ENCODE measurements at places on chromosomes 5 and 9.

DNA sequence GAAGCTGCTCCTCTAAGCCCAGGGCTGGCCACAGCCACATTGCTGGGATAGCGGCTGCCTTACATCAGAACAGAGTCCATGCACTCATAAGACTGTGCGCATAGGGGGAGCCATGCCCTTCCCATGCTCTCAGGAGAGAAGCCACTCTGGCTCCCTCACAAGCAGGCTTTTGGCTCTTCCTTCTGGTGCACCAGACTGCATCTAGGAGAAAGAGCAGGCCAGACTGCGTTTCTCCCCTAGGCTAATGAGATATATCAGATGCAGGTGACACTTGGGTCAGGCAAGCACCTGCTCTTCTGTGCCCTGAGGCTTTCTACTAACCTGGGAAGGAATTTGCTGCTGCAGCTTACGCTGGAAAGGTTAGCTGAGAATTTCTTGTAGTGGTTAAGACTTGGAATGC lies 43.2 kb upstream of the BRINP1 start:
- peak; percentile 18 for ATAC-seq

GRCh38 chr5:77430726-77431125 lies 61.4 kb downstream of the WDR41 start:
- no peak for ATAC-seq

GRCh38 chr5:87653242-87653641 lies 240.5 kb upstream of the CCNH start:
- ATAC-seq, result no peak

DNA sequence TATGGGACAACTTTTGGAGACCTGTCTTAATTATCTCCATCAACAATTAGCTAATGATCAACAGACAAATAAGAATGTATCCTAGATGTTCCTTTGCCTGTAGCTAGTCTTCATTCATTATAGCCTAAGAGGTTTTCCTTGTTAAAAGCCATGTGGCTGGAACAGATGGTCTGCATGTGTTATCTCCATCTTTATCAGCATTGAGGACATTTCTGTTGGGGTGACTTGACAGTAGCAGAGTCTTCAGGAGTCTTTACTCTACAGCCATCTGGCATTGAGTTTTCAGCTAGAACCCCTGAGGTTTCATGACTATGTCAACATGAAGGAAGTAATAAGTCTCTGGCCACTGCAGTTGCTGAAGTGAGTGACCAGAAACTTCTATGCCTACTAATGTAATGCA lies 106.6 kb upstream of the TLE4 start:
- ATAC-seq, result no peak

DNA sequence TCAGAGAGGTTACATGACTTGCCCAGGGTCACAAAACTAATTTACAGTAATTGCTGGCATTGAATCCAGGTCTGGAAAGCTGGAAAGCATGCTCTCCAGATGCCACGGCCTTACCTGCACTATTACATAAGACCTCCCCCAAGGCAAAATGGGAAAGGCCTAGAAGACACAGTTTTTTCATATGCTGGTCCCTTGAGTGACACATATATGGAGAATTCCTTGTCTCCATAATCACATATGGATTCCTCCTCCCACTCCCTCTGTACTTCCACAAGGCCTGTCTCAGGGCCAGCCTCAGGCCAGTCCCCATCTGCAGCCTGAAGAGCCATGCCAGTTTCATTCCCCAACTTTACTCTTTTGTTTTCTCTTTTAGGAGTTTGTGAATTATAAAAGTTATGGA lies 28.6 kb upstream of the MEIKIN start:
- ATAC-seq, result no peak

- no peak for ATAC-seq
These were observed 62.4 kb downstream of the MEF2C start for GRCh38 chr5:88820581-88820980.

- no peak for ATAC-seq
These were observed 60.6 kb downstream of the RASEF start for GRCh38 chr9:83002329-83002728.

GRCh38 chr5:77232574-77233358 lies 22.3 kb downstream of the PDE8B start:
- ATAC-seq, result no peak

DNA sequence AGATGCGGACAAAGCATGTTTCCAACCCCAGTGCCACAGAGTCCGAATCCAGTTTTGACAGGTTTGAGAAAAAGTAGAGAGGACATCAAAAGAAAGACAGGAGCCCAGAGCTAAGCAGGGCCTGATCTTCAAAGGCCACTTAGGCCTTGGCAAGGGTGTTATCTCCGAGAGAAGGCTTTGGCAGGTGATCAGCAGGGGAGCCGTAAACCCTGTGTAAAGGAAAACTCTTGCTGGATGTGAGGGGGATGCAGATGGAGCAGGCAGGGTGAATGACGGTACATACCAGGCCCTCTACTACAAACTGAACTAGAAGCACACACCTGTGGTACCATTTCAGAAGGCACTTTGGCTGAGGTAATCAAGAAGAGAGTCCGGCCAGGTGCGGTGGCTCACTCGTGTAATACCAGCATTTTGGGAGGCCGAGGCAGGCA lies 1.4 kb upstream of the HNRNPH1 start:
- ATAC-seq, result no peak

GRCh38 chr5:178548746-178549145 lies 41.4 kb downstream of the COL23A1 start:
- ATAC-seq, result no peak

- ATAC-seq, result peak; percentile 24
These were observed 6.6 kb upstream of the PTGS1 start for GRCh38 chr9:122364117-122364782.

GRCh38 chr5:133265720-133266526 lies 214.1 kb downstream of the HSPA4 start:
- peak; percentile 8 for ATAC-seq

DNA sequence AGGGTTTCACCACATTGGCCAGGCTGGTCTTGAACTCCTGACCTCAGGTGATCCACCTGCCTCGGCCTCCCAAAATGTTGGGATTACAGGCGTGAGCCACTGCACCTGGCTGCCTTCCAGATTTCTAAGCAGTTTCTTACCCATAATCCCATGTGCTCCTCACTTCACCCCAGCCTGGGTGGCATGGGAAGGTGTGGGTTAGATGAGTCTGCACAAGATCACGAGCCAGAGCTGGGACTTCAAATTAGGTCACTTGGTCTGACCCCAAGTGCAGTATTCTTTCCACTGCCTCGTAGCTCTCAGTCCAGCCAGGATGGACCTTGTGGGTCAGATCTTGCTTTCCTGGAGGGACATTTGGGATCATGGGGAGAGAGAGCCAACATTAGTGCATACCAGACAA lies 37.5 kb upstream of the STRBP start:
- ATAC-seq, result no peak

DNA sequence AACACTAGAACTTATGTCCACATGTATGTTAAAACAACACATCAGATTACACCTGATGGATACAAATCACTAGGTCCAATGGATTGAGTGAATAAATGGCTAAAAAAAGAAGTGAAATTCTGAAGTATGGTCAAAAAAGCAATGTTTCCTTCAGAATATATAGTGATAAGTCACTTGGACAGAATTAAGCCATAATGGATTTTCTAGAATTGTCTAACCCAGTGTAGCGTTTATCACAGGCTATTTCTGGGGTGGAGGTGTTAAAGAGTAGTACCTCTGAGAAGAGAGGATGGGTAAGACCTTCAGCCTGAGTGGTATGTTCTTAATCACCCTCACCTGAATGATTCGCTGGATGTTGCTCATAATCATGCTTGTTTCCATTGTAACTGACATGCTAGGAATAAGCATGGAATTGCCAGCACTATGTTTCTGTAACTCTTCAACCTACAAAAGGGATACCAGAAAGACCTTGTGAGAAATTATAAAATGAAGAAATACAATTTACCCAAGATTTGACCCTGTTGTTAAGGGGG lies 33.2 kb downstream of the SLC31A2 start:
- no peak for ATAC-seq

DNA sequence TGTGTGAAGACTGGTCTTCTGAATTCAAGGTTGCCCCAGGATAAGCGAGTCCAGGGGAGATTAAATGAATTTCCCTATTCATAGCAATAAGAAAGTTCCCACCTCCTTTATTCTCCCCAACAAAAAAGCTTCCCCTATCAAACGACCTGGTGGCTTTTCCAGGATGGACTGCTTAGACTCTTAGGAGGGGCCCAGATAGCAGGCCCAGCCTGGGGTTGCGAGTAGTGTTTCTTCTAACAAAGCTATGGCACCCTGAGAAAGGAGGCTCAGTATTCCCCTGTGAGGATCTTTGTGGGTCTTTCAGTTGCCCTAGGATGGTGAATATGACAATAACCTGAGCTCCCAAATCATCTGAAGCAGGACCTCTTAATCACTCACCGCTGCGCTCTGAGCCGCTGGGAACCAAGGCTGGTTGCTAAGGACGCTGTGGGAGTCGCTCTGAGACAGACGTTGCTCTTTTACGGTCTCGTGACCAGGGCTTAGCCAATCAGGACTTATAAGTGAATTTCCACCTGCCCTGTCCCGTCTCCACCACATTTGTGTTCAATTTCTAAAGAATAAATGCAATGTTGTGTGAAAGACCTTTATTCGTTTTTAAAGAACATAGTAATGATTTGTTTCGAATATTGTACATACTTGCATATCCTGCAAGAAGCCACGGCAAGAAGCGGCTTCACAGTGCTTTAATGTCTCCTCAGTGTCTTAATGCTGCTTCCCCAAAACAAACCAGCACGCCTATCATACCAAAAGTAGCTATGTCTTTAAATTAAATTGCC lies at the start of gene TMEM232:
TMEM232 (minus strand) TSS at position 423 of the 776 bp plus-strand sequence. CDS start 59,319 bp downstream, outside the sequence.
- peak; percentile 99 for ATAC-seq

DNA sequence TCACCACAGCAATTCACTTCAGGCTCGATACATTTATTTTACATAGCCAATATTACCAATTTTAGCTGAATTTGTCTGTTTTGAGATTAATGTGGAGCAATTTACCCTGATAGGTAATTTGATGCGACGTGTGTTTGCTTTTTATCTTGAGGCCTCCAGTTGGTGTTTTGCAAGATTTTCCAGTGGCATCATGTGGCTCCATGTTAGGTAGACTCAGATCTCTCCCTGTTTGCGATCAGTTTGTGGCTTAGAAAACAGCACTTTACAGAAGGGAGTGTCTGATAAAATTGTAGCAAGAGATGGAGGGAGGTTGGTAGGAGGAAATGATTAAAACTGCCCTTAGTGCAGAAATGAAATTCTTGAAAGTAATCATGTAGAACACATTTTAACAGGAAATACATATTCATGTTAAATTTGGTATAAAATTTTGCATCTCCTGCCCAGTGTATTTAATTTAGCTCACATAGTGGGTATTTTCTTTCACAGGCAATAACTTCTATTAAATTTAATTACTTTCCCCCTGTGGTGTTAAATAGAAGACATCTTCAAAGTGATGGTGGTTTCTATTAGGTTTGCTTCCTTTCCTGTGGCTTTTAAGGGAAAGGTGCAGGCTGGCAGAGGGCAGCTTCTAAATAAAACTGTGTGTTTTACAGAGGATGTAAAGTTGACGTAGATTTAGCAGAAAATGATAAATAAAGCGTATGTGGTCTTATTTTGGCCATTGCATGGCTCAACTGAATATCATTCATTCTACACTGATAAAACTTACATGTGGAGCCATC lies 135.8 kb downstream of the KDM4C start:
- ATAC-seq, result no peak

DNA sequence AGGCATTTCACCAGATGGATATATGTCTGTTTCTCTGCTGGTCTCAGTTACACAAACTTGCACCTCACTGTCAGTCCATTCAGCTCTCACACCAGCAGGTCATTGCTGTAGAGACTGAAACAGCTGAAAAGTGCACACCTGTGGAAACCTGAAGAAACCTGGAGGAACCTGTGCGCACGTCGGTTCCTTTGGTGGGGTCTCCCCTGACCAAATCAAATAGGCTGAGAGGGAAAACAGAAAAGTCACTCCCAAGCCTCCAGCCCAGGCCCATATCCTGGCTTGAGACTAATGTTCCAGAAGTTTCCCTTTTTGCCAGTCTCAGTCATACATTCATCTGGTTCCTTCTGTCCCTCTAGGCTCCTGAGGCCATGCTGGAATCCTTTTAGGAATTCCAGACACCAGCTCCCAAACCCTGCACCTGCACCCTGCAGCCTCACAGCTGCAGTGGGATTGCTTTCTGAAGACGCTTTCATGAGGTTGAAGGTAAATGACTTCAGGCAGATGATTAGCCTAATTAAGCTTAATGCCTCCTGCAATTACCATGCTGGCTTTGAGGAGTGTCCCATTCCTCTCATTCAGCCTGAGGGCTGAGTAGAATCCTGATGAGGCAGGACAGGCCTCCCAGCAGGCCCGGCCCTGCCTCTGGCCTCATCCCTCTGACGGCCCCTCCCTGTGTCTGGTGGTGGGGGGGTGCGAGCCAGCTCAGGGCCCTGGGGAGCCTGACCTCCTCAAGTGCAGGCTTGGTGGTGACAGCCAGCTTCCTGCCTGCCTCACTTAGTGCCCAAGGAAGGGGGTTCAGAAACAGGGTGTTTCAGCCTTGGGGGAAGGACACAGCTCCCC lies 24.3 kb upstream of the CXCL14 start:
- ATAC-seq, result peak; percentile 69

DNA sequence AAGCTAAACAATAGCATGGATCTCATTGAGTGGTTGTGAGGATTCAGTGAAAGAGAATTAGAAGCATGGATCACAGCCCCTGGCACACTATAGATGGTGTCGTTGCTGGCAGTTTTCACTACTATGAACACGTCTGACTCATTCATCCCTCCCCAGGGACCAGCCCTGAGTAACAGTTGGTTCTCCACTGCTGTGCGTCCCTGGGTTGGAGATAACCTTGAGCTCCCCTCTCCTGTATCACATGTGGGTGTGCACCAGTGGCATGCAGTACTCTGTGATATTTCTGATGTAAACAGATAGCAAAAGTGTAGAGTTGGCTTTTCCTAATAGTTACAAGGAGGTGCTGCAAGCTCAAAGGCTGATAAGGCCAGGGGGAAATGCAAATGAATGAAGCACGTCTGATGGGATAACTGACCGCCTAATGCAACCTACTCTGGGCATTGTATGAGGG lies 8.8 kb upstream of the LCP2 start:
- ATAC-seq, result no peak

DNA sequence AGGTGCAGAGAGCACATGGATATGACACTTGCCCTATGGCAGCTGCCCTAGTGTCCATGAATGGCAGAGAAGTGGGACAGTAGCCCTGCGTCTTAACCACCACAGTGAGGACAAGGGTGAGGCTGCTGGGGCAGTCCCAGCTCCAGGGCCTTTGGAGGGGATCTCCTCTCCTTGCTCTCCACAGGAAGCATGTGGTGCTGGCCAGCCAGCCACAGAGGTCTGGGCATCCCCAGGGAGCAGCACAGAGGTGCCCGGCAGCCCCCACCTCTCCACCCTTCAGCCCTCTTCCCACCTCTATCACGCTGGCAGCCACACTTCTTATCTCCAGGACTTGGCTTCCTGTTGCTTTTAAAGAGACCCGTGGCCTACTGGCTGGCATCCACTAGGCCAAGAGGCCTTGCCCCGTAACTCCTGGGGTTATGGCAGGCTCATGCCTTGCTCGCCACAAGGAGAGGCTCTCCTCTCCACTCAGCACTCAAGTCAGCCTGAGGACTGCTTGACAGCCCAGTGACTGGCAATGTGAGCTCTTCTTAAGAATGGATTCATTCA lies 21.9 kb downstream of the CSF2 start:
- ATAC-seq, result no peak

- ATAC-seq, result no peak
These were observed 23.3 kb downstream of the CFAP90 start for GRCh38 chr5:7827610-7828009.

GRCh38 chr5:151811593-151812321 lies 40.0 kb downstream of the G3BP1 start:
- ATAC-seq, result peak; percentile 59
